ENCODE measurements at places on chromosomes 4 and X. TPM values are rescaled to one million over a fixed set of nuclear protein-coding genes. Genes with fewer than 3 reads are reported as not detected.

- DNase-seq: no peak
Observed at GRCh38 chrX:139093201-139093600, 381.7 kb upstream of the FGF13 start.

- DNase-seq: peak; percentile 68
Observed at GRCh38 chr4:3262208-3263052, 13.5 kb downstream of the MSANTD1 start.

- no peak for DNase-seq
Observed at GRCh38 chr4:37830640-37831039, 4.2 kb downstream of the PGM2 start.

The P2RY4 gene
- 0.29 TPM for total RNA-seq

- no peak for DNase-seq
Observed at GRCh38 chr4:108060686-108061321, 71.1 kb downstream of the HADH start.

DNA sequence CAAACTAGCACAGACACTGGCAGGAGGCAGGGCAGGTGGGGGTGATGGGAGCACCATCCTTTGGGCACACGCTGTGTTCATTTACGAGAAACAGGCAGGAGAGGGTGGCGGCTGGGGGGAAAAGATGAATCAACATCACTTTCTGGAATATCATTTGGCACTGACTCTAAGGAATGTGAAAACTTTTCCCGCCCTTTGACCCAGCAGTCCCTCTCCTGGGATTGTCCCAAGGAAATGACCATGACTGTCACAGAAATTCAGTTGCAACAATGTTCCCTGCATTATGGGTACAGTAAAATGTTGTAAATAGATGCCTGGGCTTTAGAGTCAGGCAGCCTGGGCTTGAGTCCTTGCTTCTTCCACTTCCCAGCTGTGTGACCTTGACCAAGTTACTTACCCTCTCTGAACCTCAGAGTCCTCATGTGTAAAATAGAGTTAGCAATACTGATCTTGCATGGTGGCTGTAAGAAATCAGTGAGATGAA, 58.6 kb downstream of the ABLIM2 start:
- peak; percentile 56 for DNase-seq

- DNase-seq: peak; percentile 57
Observed at GRCh38 chrX:150768132-150768485, 74.9 kb downstream of the MTMR1 start.

GRCh38 chr4:150278206-150278605, 200.0 kb downstream of the DCLK2 start:
- no peak for DNase-seq

DNA sequence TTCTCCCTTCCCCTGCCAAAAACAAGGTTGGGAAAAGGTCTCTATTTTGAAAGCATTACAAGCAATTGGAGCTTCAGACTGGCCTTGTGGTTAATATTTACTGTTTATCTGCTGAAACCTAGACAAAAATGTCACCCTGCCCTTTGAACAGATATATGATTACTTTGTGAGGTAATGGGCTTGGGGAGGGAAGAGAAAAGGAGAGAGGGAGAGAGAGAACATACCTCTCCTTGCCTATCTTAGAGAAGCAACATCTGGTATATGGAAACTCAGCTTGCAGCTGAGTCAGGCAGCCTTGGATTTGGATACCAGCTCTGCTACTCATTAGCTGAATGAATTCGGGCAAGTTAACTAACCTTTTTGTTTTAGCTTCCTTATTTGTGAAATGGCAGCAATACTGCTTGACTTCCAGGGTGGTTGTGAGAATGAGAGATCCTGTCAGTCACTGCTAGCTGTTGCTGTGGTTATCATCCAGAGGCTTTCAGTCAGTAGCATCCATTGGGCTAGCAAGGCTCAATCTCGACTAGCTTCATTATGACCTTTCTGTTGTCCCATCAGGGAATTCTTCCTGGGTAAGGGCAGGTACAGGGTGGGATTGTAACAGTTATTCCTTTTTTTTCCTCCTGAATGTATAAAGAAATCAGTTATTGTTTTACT, 41.1 kb downstream of the ZFX start:
- no peak for DNase-seq

The FAM193A gene
- total RNA-seq: 23.2 TPM

DNA sequence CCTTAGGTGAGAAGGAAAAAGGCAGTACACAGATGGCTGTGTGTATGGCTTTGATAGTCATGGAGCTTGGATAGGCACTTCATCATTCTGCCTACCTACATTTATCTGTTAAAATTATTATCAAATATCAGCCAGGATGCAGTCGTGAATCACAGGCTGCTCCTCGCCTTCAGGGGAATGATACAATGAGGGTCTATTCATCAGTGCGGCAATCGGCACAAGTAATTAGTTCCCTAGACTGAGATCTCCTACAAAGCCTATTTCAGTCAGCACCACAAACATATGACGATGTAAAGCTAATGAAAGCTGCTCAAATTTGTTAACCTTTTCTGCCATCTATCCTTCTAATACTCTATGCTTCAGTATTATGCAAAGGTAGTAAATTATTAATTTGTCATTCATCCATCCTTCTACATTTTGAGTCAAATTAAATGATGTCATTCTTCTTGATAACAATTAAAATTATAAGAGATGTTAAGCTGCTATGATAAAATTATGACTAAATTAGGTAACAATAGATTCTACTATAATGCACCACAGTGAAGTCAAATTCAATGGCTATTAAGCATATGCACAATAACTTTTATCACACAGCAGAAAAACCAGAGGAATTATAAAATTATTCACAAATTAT, 19.0 kb downstream of the MAB21L2 start:
- no peak for DNase-seq

The FAM50A gene
- total RNA-seq: 48.1 TPM

- DNase-seq: no peak
Observed at GRCh38 chr4:177311589-177311988, 1.9 kb downstream of the NEIL3 start.

The HSD17B10 gene
- total RNA-seq: 48.5 TPM

- no peak for DNase-seq
Observed at GRCh38 chr4:142194905-142195304, 558.5 kb downstream of the IL15 start.

DNA sequence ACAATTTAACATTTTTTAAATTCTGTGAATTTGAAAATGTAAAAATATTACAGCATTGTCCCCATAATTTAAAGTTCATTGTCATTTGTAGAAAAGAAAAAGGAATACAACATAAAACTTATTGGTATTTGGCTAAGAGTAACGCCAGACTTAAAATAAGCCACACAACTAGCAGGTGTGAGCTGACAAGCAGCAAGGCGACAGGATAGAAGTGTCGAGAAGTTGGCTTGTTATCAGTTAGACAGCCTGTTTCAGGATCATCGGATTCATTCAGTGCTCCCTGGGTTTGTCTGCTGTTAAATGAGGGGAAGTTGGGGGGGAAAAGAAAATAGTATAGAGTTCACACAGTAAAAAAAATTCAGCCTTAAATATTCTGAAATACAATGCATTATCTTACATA, 393.6 kb downstream of the IL15 start:
- DNase-seq: no peak

DNA sequence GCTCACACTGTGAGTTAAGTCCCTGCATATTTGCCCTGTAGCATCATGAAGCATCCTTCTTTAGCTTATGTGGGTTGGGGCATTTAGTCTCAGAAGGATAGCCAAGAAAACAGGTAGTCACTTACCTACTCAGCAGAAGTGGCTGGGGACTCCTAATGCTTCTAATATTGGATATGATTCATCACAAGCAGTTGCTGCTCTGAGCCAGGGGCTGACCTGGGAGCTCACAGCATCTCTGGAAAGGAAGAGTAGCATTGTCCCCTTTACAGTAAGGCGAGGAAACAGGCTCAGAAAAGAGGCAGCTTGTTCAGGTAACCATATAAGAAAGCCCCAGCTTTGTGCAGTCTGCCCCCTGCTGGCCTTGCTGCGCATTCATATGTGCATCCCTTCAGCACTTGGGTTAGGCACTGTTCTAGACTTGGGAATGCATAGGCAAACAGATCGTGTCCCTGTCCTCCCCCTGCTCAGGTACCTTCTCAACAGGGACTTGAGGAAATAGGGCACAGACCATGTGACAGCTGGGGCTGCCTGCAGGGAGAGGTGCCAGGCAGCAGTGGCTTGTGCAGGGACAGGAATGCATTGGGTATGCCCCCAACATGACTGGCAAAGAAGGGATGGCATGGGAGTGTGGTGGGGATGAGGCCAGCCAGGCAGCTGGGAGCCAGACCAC, 35.7 kb upstream of the TBC1D14 start:
- DNase-seq: peak; percentile 89

DNA sequence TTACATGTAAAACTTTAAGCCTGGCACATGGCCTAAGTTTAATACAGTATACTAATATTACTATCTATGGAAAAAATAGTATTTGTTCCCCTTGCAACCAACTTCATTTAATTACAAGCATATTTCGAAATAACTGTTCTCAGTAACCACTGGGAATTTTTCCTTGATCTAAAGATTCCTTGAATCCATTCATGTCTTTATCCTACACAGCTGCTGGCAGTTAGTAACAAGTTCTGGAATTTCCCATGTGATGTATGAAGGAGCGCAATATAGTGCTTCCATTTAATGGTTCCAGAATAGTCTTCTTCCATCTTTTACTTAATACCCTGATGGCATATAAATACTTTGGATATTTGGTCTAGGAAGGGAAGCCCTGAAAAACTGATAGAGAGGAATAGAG, 136.5 kb downstream of the AASDH start:
- no peak for DNase-seq

The MCF2 gene
- total RNA-seq: 0.29 TPM

DNA sequence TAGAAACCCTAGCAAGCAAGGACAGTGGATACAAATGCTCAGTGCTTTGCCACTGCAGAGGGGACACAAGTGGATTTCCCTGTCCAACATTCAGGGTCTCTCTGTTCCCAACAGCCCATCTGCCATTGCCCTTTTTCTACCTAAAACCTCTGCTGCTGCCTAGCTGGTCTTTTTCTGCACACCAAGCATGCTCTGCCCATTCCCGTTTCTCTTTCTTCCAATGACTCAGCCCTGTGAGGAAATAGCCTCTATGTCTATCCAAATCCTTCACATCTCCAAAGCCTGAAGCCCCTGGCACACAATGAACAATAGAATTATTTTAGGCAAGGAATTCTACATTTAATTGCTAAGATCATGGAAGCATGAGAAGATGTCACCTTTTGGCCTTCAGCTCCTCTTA, 5.7 kb upstream of the AMELX start:
- DNase-seq: no peak

The POU4F2 gene
- not detected for total RNA-seq

- DNase-seq: no peak
Observed at GRCh38 chrX:65537229-65537628, 2.6 kb upstream of the LAS1L start.

DNA sequence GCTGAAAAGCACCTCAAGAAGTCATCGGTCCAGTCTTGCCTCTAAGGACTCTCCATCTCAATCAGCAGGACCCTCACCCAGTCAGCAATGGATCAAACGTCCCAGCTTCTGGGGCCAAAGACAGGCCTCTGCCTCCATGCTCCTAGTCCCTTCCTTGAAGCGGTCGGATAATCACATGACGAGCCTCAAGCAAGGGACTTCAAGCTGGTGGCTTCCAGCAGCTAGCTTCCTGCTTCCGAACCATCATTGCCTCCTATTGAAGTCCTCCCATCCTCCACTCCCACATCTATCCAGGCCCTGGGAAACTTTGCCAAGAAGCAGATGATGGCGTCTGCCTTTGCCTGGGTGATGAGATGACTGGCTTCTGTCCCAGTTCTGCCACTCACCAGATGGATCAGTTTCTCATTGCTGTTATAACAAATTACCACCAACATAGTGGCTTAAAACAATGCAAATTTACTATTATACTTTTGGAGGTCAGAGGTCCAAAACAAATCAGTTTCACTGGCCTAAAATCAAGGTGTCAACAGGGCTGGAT, 135.2 kb upstream of the MAMLD1 start:
- DNase-seq: no peak

- peak; percentile 18 for DNase-seq
Observed at GRCh38 chr4:120733054-120733453, 189.5 kb downstream of the PRDM5 start.

DNA sequence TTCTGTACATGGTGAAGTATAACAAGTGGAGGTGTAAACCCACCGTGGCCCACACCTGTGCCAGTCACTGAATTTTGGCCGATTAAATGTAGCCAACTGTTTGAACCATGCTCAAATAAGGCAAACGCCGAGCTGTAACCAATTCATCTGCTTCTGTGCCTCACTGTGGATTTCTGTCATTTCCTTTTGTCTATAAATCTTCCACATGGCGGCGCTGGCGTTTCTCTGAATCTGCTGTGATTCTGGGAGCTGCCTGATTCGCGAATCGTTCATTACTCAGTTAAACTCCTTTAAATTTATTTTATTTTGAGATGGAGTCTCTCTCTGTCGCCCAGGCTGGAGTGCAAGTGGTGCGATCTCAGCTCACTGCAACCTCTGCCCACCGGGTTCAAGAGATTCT, 19.2 kb downstream of the SUPT20HL2 start:
- DNase-seq: no peak

GRCh38 chr4:67204441-67204840, 340.9 kb downstream of the CENPC start:
- no peak for DNase-seq

DNA sequence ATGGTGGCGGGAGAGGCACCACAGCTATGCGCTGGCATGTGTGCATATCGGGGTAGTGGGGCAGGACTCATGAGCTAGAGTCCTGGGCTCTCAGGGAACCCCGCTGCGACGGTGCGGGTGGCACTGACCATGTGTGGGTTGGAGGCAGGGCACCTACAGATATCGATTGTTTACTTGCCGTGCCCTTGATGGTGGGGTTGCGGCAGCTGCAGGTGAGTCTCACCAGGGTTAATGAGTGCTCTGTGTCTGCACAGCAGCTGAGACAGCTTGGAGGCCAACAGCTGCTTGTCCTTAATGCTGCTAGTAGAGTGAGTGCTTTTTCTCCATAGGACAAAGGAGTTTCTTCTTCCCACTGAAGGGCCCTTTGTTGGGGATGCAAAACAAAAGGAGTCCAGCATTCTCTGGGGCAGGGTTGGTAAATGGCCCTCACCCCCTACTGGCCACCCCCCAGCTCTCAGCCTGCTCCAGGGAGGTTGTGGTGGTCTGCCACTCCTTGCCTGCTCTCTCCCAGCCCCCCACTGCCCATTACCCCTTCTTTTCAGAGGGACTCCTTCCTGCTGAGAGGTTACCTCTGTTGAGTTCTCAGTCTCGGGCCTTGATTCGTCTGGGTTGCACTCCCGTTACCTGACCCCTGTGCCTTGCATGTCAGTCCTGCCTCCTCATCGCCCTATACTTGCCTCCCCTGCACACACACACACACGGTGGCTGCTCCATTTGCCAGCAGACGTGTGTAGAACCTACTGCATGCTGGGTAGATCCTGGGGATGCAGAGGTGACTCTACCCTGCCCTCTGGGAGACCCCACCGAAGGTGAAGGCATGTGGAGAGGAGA, 52.8 kb downstream of the TBC1D14 start:
- DNase-seq: peak; percentile 74

- DNase-seq: no peak
Observed at GRCh38 chr4:560731-561291, 15.3 kb downstream of the TMEM271 start.

The BEND2 gene
- total RNA-seq: not detected

- DNase-seq: no peak
Observed at GRCh38 chr4:184893801-184894571, 68.2 kb upstream of the ACSL1 start.

The WAS gene
- 0.36 TPM for total RNA-seq

Data from osteoblast (primary cell).